Left forelimb (tissue), 1 donor: ENCODE measurements at places on chromosomes 2 and 18.

GRCh38 chr2:136286423-136286822 is 168.5 kb upstream of the CXCR4 start:
- DNase-seq, result no peak

DNA sequence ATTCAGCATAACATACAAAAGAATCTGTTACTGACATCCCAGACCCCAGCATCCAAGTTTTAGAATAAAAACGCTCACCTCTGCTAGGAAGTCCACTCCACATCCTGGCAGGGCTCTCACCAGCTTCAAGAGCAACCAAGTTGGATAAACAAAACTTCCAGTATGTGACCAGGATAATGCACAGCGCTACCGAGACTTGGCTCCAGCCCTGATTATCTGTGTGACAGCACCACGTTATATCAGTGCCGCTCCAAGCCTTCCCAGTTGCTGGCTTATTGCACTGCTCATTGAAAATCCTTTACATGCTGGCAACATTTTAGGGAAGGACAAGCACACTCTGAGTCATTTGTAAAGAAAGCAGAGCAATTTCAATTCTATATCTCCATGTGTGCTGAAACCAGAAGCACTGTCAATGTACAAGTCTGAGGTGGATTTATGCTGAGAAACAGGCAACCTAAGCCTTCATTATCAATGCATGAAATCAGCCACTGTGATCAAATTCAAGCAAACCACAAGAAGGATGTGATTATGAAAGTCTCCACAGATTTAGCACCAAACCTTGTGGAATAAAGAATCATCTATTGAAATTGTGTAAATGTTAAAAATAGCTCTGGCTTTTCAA is 115.7 kb downstream of the ZNF385B start:
- DNase-seq, result no peak

- DNase-seq, result no peak
These were observed 352.3 kb upstream of the MEIS1 start for GRCh38 chr2:66082581-66082980.

GRCh38 chr2:88176352-88176984 is 6.3 kb downstream of the THNSL2 start:
- no peak for DNase-seq

DNA sequence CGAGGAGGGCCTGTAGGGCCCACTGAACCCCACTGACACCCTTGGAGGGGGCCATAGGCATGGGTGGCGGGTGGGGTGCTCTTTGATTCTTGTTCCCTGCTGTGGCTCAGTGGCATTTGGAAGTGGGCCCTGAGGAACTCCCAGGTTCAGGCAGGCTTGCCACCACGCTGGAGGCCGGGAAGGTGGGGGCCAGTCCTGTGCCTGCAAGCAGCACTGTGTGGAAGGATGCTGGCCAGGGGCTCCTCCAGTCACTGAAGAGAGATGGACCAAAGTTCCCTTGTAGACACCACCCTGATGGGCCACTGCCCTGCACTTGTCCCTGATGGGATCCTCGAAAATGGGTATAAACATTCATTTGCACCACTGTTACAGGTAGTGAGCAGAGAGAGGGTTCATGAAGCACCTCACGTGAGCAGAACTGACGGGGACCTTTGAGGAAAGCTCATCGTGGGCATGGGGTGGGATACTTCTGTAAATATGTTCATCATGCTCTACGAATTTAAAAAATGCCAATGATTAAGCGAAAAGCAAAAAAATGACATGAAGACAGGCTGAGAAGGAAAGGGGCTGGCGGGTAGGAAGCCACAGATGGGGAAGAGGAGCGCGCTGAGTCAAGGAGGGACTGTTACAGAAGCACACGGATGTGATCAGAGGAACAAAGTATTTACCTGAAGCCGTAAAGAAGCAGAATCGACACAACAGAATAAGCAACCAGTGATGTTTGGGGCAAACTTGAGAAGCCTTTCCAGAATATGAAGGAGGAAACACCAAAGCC is 45.2 kb upstream of the ASB1 start:
- DNase-seq, result no peak

DNA sequence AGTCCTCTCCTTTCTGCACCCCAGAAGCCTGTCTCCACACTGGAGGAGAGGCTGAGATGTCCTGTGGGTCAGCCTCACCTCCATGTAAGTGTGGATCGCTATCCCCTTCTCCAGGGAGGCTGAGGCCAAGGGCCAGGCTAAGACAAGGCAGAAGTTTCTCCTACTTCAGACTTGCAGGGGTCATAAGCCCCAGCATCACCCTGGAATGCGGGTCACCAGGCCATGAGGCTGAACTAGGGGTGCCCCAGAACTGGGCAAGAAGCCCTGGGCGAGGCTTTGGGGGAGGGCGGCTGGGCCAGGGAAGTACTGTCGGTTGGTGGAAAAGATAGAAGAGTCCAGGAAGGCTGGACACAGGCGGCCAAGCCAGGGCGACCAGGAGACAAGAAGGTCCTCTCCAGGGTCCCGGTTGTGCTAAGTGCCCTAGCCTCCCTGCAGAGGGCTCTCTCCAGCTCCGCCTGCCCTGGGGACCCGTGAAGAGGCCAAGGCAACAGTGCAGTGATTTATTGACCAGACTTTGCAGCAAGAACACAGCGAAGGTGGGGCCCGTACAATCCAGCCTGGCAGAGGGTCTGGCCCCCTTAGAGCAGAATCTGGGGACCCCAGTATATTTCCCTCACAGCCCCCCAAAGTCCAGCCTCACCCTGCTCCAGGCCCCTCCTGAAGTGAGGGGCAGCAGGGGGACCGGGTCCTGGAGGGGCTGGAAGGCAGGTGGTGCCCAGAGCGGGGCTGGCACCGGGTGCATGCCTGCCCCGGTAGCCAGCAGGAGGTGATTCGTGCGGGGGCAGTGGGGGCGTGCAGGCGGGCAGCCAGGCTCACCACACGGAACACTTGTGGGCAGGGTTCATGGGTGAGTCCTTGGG is 8.1 kb downstream of the ECEL1 start:
- no peak for DNase-seq

DNA sequence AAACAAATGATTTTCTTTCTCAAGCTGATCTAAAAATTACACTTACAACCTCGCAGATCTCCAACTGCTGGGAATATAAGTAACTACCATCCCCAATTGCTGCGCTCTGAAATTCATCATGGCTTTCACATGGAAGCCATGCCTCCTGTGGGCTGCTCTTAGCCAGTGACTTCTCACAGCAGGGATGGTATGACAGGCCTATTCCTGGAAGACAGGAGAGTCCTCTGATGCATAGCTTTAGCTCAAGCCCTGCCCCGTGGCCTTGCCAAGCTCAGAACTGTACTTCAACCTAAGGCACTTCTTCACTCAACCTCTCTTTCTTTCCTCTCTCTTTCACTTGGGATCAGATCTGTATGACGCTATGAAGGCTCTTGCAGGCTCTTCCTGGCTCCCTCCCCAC is 12.6 kb upstream of the ELAC1 start:
- DNase-seq, result no peak

DNA sequence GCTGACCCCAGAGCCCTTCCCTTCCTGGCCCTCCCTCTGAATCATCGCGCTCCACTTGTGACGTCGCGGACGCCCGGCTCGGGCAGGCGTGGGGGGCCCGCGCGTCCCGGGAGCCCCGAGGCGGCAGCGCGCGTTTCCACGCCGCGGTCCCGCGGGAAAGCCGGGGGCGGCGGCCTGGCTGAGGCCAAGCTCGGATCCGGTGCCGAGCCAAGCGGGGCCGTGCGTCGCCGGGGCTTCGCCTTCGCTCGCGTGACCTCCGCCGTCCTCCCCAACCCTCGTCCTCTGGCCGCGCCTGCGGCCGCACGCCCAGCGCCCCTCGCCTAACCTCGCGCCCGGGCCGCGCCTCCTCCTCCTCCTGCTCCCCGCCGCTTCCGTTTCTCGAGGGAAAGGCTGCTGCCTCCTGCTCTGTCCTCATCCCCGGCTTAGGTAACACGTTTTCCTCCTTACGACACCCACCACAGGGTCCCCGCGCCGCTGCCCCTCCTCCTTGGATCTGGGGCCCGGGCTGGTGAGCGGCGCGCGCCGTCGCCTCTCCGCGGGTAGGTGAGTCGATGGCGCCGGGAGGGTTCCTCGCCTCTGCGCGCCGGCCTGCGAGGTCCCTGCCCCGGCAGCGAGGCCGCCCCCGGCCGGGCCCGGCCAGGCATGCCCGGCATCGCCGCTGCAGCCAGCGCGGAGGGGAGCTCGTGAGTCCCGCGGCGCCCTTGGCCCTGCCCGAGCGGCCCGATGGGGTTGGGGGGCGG is at the start of gene INPP1:
INPP1 (plus strand) TSS at position 54 of the 740 bp plus-strand sequence. CDS start 16,514 bp downstream, outside the sequence.
- peak; percentile 84 for DNase-seq

- DNase-seq, result no peak
These were observed 663.6 kb downstream of the IRS1 start for GRCh38 chr2:226135861-226136548.

DNA sequence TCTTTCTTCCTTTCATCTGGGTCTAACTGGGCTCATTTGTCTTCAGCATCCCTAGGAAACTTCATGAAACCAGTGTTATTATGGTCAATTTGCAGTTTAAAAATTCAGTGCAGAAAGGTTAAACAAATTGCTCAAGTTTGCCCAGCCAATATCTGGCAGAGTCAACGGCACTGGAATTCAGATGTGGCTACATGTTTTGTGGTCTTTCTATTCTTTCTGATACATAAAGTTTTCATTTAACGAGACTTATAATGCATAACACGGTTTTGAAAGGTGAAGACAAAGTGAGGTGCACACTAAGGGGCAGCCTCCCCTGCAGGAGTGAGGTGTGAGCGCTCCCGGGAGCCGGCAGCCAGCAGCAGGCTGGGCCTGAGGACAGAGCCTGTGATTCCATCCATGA is 164.6 kb downstream of the RTP5 start:
- DNase-seq, result no peak

GRCh38 chr18:46250084-46250811 is 146.1 kb downstream of the HAUS1 start:
- DNase-seq, result no peak

DNA sequence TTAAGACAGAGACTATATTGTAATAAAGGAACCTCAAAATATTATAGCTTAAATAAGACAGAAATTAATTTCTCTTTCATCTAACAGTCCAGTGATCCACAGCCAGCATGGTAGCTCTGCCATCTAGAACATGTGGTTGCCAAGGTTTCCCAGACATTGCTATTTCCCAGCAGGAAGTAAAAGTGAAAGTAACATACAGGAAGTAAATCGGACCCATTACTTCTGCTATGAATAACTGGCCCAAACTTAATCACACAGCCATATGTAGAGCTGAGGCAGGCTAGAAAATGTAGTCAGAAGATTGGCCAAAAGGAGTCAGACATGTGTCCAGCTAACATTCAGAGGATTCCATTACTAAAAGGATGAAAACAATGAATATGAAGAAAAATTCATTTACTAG is 71.0 kb downstream of the NOL4 start:
- no peak for DNase-seq

GRCh38 chr2:8406271-8406670 is 275.6 kb upstream of the ID2 start:
- DNase-seq, result no peak

- DNase-seq, result no peak
These were observed 90.5 kb downstream of the CHST9 start for GRCh38 chr18:27094621-27095020.

DNA sequence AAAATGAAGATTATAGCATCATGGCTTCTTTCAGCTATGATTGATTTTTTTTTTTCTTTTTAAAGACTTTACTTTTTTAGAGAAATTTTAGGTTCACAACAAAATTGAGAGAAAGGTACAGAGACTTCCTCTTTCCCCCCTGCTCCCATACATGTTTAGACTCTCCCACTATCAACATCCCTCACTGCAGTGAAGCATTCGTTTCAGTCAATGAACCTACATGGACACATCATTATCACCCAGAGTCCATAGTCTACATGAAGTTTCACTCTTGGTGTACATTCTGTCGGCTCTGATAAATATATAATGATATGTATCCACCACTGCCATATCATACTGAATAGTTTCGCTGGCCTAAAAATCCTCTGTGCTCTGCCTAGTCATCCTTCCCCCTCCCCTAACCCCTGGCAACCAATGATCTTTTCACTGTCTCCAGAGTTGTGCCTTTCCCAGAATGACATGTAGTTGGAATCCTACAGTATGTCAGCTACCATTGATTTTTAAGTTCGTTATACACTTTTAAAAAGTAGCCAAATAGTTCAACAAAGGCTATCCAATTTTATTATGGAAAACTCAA is 86.8 kb downstream of the GPD2 start:
- no peak for DNase-seq

- DNase-seq, result no peak
These were observed 91.4 kb upstream of the IL1R2 start for GRCh38 chr2:101900375-101900774.

DNA sequence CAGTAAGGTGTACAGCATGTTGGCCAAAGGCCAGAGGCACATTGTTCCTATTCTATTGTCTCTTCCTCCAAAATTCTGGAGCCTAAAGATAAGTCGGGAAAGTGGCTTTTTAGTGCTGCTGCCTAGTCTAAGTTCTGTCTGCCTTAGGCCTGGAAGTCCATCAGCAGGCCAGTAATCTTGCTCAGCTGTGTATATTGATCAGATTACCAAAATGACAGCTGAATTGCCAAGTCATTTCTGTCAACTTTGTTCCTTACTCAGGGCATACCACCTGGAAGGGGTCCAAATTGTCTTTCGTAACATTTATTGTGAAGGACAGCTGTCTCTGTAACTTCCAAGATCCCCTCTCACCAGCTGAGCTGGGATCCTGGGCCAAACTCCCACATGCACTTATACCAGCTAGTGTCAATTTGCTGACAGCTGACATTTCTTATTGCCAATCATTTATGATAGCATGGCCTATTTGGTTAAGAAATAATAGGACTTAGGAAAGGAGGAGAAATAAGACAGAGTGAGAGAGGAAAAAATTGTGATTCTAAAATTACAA is 116.8 kb upstream of the FSHR start:
- DNase-seq, result no peak

DNA sequence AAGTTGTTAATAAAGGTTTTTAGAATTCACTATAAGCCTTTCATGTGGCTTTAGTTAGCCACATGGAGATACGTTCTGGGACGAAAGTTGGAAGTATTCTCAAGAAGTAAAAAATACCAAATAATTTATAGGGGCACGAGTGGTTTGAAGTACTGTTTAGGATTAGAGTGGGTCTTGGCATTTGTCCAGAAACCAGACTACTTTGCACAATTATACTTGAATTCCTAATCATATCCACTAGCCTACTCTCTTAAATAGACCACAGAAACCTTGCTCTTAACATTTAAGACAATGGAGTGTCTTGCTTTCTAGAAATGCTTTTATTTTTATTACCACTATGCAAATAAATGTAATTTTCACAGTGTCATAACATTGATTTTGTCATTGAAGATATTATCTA is 44.6 kb downstream of the UBE2E3 start:
- DNase-seq, result no peak
